T47D (cell line): ENCODE measurements at places on chromosomes 7 and 10.

DNA sequence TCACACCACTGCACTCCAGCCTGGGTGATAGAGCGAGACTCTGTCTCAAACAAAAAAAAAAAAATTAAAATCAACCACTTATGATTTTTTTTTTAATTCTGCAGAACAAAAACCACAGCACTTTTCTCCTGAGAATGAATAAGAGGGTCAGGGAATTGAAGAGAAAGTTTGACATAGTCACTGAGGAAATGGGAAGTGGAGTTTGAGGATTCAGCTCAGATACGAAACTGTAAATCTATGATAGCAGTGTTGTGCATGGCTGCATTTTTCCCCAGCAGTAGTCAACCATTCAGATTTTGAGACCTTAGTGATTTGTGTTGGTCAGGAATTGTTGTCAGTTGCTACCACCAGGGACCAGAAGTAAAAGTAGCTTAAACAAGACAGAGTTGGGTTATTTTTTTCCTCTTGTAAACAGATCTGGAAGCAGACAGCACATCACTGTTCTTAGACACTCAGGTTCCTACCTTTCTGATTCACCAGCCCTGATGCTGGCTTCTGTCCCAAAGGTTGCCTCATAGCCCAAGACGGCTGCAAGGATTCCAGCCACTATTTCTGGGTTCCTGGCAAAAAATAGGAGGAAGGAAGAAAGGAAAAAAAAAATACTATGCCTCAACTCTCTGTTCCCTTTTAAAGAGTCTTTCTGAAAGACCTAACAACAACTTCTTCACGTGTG, 20.1 kb downstream of the PILRA start:
- DNase-seq: no peak

DNA sequence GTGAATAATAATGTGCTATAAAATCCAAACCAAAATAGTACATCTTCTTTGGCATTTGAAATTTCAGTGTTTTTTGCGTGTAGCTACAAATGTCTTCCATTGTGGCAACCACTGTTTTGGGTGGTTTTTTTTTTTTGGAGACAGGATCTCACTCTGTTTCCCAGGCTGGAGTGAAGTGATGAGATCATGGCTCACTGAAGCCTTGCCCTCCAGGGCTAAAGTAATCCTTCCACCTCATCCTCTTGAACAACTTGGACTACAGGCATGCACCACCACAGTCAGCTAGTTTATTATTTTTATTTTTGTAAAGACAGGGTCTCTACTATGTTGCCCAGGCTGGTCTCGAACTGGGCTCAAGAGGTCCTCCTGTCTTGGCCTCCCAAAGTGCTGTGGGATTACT, 455.1 kb downstream of the AUTS2 start:
- DNase-seq: no peak

DNA sequence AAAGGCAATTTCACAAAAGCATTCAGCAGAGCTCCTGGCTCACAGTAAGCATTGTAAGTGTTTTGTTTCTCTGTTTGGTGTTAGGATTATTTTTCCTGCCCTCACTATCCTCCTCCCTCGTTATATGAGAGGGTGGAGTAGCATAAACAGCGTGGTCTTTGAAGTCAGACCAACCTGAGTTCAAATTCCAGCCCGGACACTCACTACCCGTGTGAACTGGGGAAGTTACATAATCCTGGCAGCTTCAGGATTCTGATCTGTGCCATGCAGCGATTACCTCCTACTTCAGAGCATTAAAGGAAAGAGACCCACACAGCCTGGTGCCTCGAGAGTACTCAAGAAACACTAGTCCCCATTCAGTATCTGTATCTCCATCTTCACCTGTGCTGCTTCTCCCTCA, 386.5 kb downstream of the INHBA start:
- no peak for DNase-seq

DNA sequence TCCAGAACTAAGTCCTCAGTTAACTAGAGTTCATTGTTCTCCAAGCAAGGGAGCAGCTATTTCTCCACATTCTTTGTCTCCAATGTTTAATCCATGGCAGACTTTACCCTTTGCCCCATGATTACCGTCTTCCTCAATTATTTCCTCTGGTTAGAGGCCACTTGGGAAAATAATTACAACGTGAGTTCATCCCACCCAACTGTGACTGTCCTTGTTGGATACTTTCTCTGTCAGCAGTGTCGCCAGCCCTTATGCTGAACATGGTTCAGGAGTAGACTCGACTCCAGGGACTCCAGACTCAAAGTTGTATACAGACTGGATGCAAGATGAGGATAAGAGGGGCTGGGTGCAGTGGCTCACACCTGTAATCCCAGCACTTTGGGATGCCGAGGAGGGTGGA, 17.1 kb upstream of the SEPHS1 start:
- no peak for DNase-seq

DNA sequence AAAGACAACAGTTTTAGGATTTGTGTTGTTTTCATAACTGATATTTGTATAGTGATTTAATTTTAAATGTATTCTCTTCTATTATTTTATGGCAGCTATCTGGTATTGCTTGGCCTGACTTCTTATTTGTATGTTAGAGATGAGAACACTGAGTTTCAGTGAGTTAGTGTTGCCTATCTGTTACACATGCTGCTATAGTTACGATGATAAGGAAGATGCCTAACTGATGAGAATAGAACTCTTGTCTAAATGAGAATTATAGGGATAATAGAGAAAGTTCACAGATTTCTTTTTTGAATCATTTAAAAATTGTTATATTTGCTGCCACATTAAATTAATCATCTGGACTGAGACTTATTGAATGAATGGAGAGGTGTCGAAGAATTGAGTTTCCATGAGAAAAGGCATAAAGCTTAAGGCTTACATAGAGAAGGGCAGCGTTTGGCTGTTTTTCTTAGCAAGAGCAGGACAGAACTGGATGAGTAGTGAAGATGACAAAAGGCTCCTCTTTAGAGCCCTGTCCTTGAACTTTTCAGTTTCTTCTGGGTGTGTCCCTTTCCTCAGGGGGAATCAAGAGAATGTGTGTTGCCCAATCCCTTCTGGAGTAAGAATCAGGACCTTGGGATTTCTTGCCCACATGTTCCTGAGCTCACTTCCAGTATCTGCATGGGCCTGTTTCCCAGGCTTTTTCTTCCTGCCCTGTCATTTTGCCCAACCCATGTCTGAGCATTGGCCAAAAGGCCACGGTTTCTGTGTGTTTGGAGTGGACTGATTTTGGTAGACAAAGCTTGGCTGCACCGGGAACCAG, 195.6 kb upstream of the CSTF2T start:
- DNase-seq: no peak

DNA sequence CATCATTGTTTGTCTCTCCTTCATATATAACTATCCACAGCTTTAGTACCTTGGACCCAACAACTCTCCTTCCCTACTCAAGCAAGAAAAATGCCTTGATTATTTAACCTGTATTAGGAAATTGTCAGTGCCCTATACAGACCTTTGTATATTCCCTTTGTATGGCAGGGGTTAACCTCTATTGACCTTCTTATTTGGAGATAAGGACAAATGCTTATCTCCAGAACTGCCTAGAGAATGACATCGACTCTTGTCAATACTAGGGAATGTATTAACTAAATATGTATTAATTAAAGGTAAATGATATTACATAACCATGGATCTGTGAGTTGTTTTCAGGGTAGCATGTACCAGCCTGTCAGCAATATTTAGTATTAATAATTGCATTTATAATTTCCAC, 10.4 kb upstream of the AKR1D1 start:
- DNase-seq: no peak

DNA sequence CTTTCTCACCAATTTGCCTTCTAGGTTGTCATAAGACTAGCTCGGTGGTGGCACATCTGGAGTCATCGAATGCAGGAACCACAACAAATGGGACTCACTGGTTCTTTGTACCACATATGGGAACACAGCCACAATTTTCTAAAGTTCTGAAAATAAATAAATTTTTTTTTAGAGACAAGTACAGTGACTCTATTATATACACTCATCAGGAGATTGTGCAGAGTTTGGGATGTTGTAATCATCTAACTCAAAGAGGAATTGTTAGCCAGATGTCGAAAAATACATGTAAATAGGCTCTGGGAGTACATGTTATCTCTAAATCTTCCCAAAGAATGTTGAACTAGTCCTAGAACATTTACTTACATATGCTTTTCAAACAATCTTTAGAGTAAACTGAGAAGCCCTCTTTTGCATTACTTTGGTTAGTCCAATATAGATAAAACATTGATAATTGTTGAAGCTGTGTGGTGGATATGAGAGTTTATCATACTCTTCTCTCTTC, 19.6 kb upstream of the SEPTIN7 start:
- no peak for DNase-seq

DNA sequence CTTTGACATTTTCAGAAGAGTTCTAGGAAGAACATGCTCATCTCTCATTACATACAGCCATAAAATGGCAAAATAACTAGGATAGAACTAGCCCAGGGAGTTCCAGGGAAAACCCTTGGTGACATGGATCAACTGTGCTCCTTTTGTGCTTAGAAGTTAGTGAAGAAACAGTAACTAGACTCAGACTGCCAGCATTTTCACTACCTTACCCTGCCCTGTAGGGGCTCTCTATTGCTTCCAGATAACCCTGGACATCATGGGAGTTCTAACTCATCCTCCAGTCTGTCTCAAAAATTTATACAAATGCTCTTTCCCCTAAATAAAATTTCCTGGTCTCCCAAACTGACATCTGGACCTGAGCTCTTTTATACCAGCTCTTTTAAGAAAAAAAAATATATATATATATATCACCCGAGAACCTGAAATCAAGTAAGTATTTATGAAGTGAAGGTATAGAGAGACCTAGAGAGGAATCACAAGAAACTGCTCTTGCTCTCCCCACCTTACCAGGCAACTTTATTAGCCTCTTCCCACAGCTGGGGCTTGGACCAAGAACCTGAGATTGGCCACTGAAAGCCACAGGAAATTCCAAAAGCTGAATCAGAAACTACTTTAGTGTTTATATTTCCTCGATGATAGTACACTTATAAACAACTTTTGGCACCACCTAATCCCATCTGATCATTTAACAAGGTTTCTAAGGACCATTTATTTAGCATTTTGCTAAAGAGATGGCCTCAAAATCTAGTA, 101.4 kb downstream of the RELN start:
- DNase-seq: no peak

GRCh38 chr10:46250481-46250880, 36.3 kb upstream of the ANTXRL start:
- no peak for DNase-seq

GRCh38 chr10:19250546-19250945, 201.9 kb downstream of the MALRD1 start:
- no peak for DNase-seq

- no peak for DNase-seq
Observed at GRCh38 chr7:24059775-24060174, 224.2 kb upstream of the NPY start.

DNA sequence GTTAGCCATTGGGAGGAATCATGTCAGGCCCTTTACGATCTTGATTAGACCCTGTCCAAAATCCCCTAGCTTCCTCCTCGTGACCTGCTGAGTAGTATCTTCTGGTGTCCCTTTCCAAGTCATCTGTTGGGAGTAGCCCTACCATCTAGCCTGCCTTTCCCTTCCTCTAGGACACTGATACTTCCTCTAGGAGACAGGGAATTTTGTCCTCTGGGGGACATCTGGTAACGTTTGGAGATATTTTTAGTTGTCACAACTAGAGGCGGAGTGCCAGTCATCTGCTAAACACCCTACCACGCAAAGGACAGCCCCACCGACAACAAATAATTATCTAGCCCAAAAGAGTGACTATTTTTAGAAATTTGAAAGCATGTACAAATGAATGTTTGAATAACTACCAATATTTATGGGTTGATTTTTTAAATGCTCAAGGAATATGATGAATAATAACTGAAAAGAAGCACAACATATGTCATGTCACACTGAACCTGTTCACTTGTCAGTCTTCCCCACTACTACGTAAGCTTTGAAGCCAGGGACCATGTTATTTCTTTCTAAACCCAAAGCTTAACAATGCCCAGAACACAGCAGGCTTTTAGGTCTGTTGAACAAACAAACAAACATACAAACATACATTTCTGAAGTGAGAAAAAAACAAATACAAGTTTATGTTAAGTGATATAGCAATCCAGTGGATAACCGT, 105.9 kb downstream of the ARHGAP12 start:
- no peak for DNase-seq

- no peak for DNase-seq
Observed at GRCh38 chr7:101560856-101561255, 68.2 kb downstream of the MYL10 start.

- no peak for DNase-seq
Observed at GRCh38 chr10:62732841-62733653, 71.5 kb upstream of the ADO start.

DNA sequence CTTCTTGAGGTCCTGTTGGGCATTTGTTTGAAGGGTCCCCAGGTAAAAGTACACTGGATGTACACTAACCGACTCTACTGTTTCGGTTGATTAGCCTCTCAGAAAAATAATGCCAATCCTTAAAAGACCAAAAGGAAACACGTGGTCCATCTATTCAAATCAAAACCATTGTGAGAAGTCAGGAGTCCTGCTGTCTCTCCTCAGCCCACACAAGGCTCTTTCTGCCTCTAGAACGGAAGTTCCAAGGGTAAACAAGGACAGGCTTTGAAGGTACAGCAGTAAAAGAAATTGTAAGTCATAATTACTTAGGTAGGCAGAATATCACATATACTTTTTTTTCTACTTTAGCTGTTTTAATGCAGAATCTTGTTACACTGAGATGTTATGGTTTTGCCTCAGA, 71.7 kb upstream of the TPK1 start:
- no peak for DNase-seq

GRCh38 chr10:127833804-127834203, 58.9 kb downstream of the CLRN3 start:
- no peak for DNase-seq
